Nephron progenitor cell (in vitro differentiated cells): ENCODE measurements at places on chromosomes 12 and 14.

DNA sequence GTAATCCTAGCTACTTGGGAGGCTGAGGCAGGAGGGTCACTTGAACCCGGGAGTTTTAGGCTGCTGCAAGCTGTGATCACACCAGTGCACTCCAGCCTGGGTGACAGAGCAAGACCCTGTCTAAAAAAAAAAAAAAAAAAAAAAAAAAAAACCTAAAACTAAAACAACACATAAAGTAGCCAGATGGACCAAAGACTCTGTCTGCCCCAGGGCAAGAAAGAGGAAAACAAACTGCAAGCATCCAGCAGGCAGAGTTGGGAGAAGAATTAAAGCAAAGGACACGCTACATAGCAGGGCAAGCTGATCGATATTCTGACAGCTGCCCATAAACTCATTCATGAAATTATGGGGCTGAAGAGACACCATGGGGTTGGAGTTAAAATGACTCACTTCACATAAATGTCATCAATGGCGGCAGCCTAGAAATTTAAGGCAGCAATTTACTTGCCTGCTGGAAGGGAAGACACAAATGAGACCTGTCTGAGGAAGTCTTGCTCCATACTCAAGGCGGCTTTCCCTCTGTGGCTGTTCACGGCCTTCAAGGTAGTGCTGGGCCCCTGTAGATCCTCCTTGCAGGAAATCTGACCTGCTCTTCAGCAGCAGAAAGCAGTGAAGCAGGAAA lies 259.1 kb upstream of the FKBP4 start:
- DNase-seq: no peak

DNA sequence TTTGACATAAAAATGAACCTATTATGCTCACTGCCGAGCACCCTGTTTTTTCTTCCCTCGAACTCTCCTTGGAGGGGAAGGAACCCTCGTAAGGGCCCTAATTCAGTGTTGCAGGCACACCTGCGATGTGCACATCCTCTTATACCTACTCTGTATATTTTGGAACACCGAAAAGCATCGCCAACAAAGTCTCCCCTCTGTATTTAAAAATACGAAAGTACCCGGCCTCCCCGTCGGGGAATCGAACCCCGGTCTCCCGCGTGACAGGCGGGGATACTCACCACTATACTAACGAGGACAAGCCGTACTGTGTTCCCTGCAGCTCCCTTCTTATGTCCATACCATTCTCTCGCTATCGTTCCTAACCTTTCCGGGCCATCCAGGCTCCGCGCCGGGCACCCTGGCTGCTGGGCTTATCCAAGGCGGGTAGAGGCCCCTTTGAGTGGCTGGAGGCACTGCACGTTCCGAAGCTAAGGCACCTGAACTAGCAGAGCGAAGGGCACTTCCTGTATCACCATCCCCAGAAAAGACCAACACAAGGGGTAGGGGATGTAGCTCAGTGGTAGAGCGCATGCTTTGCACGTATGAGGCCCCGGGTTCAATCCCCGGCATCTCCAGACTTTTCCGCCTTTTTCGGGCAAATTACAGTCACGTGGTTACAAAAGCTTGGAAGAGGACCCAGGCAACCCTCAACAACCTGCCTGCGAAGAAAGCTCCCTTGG lies 25.1 kb upstream of the UBC start:
- peak; percentile 92 for DNase-seq

DNA sequence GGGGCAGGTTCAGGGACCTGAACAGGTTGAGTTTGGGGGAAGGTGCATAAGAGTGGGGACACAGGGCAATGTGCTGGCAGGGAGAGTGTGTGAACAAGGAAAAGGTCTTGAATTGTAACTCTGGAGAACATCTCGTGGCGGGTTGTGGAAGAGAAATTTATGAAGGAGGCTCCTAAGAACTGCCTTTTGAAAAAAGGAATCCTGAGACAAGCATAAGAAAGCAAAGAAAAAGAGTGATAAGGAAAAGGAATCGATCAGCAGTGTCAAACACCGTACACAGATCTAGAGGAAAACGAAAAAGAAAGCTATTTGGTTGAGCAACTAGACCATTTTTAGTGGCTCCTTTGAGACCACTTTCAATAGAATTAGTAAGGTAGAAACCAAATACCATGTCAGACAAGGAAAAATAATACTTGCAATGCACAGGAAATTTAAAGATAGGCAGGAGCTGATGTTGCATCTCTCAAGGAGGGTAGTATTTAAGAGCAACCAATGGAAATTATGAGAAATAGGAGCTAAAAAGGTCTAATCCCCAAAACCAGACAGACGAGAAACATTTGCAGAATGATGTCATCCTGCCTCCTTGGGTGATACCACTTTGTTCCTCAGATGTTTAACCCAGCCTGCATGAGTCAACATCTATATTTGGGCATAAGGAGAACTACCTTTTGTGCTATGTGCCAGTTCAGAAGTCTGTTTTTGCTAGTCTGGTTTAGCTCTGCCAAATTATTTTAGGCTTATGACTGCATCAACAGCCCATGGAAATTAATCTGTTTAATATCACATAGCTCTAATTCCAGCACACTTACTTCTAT lies 64.5 kb upstream of the STK38L start:
- no peak for DNase-seq

DNA sequence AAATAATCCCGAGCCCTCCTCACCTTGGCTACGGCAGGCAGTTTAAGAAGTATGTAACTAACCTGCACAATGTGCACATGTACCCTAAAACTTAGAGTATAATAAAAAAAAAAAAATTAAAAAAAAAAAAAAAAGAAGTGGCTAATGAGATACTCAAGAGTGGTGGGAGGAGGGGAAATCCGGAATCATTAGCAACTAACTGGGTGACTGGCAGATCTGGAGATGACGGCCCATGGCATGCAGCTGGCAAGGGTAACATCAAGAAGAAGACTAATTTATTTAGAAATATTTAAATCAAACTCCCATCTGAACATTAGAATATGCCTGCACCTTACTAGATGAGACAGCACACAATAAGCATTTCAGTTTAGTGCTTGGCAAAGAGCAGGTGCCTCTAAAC lies 52.3 kb upstream of the TMCC3 start:
- no peak for DNase-seq

GRCh38 chr12:105231396-105231795 lies 4.6 kb downstream of the APPL2 start:
- no peak for DNase-seq

DNA sequence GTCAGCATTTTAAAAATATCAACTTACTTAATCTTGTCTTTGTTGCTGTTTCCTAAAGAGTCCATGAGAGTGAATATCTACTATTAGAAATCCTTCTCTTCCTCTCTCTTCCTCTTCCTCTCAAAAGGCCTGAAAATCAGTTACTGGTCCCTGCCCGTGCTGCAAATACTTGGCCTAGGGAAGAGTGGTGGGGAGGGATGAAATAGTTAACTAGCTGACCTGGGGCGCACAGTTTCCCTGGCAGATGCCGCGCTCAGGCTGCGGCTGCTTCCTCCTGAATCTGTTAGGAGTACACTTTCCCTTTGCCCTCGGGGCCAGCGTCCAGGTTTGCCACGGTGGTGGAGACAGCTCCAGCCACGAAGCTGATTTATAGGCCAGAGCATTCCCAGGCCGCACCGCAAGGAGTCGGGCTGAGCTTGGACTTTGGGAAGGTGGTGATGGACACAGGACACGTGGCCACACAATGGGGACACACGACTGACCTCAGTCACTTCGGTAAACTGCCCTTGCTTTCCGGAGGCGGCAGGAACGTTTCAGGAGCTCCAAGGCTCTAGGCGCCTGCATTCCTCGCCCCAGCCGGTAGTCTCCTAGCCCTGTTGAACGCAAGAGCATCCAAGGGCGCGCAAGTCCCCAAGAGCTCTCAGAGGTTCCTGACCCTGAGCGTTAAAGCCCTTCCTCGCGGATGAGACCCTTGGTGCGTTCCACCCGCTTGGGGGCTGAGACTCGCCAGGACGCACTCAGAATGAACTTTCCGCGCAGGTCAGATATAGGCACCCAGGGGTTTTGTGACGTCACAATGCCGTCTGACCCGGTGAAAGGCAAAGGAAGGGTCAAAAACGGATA lies 7.1 kb upstream of the ASCL1 start:
- DNase-seq: peak; percentile 71

GRCh38 chr14:68726093-68726695 lies 66.7 kb downstream of the ZFP36L1 start:
- DNase-seq: no peak

- no peak for DNase-seq
Measured at GRCh38 chr12:113333877-113334785, 778 bp downstream of the SLC8B1 start.

DNA sequence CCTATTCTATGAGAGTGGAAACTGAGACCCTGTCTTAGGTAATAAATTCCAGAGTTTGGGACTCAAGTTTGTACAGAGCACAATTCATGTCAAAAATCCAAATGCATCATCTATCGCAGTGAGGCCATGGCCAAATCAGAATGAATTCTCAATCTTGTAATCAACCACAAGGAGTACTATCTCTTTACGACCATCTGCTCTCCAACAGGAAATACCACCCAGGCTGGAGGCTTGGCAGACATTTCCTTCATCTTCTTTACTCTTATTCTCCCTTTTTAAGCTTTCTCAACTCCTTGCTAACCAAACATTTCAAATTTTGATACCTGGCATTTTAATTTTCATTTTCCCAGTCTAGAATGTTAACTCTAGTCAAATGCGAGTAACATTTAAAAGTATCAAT lies 32.7 kb upstream of the RNU6-7 start:
- no peak for DNase-seq

DNA sequence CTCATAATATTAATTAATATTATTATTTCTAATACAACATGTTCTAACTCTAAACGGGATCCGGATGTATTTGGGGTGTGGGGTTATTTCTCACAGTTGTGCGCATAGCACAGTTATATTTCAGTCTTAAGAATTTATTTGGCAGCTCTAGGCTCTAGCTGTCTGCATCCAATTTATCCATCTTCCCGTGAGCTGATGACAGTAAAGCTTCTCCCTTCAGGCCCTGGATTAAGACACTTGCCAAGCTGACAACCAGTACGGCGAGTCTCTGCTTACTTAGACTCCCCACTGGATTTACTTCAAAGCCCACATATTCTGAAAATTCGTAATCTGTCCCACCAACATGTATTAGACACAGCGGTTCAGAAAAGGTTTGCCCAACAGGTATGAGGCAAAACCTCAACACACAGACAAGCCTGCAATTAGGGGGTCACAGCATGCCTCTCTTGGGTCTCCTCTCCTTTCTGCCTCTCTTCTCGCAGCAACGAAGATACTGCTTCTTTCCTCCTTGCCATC lies 232.9 kb upstream of the TMTC1 start:
- DNase-seq: no peak
